ENCODE measurements at places on chromosomes 3 and 15.

DNA sequence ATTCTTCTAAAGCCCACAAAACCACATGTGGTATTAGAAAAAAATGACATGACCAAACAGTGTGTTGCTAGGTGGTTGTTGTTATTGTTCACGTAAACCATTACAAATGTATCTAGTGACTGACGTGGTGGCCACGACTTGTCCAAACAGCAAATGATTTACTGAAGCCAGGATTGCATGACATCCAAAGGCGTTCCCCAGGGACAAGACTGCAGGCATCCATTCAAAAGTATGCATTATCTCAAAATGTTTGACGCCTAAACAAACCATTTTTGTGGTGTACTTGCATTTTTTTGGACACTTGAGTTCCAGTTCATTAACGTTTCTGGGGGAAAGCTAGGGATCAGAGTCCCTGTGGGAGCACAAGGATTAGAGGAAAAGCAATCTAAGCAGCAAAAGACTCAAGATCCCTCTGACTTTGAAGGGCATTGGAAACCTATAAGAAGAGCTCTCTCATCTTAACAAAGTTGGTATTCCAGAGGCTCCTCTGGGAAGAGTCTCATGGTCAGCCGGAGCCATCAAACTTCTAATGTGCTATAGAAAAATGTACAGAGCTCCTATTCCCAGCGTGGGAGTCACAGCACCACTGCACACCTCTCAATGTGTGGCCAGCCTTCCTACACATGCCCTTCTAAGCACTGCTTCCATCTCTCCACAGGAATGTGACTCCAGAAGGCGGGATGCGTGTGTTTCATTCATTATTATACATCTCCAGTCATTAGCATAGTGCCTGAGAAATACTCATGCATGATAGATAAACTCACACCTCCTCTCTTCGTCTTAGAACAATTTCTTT is 62.9 kb downstream of the FBN1 start:
- DNase-seq, result no peak

DNA sequence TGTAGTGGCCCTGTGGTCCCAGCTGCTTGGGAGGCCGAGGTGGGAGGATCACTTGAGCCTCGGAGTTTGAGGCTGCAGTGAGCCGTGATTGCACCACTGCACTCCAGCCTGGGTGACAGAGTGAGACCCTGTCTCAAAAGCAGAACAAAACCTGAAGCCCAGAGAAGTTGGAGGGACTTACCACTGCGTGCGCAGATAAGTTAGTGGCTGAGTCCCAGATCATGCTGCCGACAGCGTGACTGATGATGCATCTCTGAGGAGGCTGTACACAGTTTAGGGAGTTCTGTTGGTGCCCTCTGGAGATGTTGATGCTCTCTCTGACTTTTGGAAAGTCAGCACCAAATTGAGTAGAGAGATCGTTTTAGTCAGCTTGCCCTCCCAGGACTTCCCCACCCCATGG is 15.8 kb upstream of the ABTB1 start:
- DNase-seq, result no peak

GRCh38 chr3:133949438-133949837 is 53.8 kb upstream of the RAB6B start:
- DNase-seq, result no peak

GRCh38 chr3:124934577-124934976 is at the start of gene MUC13:
MUC13 (minus strand) TSS chr3:124934751; CDS start chr3:124934712, 39 bp downstream.
- DNase-seq, result no peak

DNA sequence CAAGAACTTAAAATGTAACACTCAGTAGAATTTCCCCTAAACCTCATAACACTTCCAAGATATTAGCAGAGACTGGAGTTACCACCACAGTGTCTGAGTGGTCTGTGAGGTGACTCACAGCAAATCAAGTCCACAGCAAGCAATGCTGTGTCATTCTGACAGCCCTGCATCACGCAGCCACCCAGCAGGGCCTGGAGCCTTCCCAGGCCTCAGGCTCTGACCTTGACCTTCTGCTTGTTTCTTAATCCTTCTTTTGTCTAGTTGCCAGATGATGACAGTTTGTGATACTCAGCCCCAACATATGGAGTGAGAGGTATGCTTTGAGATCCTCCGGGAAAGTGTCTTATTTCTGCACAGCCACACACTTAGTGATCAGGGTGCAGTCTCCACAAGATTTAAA is 82.5 kb downstream of the TOP2B start:
- no peak for DNase-seq

GRCh38 chr3:189512821-189513220 is 118.4 kb upstream of the TP63 start:
- DNase-seq, result no peak

Data from naive B cell (primary cell).